Left ventricle myocardium superior (tissue), 1 donor: ENCODE measurements at places on chromosomes 13 and 19.

DNA sequence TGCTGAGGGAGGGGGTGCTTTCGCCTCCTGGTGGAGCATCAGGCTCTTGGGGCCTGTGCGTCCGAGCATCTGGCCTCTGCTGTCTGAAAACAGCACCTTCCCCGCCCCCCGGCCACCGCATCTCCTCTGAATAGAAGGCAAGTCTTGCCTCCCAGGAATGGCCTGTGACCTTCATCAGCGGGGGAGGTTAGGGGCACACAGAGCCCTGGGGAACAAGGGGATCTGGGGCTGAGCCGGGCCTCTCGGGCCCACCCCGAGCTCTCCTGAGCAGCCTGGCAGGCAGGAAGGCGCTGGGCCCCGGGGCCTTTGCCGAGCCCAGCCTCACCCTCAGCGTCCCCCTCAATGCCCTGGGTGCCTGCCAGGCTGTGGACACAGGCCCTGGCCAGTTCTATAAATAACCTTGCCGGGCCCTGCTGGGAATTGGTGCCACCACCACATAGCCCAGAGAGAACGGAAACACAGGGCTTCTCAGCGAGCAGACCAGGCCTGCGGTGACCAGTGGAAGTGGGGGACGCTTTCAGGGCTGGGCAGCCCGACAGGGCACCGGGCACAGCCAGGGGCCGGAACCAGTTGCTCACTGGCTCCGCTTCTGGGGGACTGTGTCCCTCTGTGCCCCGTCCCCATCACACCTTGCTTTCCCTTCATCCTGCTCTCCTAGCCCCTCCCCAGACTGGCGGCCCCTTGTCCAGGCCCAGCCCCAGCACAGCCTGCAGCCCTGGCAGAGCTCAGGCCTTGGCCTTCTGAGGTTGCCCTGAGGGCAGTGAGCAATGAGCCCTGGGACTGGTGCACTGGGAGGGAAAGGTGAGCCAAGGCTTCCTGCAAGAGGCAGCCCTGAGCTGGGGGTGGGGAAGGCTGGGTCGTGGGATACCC lies 9.5 kb downstream of the STK11 start:
- peak; percentile 88 for DNase-seq

DNA sequence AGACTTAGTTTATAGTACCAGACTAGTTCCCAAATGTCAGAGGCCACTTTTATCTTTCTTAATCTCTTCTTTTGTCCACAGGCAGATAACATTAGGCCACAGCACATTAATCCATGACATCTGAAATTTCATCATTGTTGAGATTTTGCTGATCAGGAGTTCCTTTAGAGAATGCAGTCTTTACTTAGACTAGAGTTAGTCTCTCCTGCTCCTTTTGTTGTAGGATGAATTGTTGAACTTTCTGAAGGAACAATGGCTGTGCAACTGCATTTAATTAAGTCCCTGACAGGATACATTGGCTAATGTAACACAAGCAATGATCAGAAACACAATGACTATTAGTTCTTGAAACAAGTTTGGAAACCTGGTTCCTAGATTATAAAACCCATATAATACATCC lies 266.3 kb downstream of the PCDH20 start:
- no peak for DNase-seq

DNA sequence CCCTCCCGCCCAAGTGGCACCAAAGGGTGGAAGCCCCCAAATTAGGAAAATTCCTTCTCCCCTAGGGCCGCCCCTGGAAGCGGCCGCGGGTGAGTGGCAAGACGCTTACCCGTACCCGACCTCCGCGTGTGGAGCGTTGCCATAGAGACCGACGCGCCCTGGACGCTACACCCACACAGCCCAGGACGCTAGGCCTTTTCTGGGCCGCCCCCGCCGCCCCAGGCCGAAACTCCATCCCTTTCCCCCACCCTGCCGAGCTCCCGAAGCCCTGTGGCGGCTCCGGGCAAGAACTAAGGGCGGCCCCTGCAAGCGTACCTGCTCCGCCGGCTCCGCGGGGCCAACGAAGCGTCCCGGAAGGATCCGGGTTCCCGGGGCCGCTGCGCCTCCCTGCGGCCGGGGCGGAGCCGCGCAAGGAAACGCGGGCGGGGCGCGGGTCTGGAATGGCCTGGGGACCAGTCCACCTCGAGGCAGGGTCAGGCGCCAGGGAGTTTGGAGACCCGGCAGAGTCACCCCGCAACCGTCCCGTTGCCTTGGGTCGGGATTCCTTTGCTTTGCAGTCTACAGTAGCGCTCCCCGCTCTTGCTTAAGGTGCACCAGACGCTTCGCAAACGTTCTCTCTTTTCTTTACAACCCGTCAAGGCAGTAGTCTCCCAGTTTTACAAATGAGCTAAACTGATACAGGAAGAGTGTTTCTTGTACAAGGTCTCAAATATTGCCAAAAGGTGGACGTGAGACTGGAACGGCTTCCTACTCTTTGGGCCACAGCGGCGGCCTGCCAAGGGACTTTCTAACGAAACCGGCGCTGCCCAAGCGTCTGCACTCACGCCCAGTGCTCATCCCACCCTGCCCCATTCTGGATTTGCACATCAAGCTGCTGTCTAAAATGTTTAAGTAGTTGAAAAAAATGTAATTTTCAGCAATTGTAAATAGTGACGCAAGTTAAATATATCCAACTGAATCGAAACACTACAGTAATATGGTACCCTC lies at the start of gene NEK5:
Gene NEK5 (minus strand): TSS at position 360 of the 987 bp plus-strand sequence. CDS start 1,591 bp downstream, outside the sequence.
- DNase-seq: peak; percentile 81

- no peak for DNase-seq
These were observed 270.9 kb upstream of the NBEA start for GRCh38 chr13:34671137-34671536.

- DNase-seq: no peak
These were observed 1.3 kb downstream of the GMFG start for GRCh38 chr19:39334444-39334976.

GRCh38 chr13:20994441-20994821 lies 67.0 kb downstream of the LATS2 start:
- DNase-seq: no peak

DNA sequence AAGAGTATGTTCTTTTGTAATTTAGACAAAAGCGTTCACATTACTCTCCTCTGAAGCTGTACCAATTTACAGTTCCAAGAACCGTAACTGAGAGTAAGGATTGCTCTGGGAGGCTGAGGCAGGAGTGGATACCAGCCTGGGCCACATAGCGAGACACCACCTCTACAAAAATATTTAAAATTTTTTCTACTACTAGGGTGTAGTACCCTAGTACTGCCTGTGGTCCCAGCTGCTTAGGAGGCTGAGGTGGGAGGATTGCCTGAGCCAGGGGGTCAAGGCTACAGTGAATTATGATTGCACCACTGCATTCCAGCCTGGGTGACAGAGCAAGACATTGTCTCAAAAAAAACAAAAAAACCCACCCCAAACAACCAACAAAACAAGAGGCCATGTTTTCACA lies 12.1 kb upstream of the CYP2A6 start:
- no peak for DNase-seq

DNA sequence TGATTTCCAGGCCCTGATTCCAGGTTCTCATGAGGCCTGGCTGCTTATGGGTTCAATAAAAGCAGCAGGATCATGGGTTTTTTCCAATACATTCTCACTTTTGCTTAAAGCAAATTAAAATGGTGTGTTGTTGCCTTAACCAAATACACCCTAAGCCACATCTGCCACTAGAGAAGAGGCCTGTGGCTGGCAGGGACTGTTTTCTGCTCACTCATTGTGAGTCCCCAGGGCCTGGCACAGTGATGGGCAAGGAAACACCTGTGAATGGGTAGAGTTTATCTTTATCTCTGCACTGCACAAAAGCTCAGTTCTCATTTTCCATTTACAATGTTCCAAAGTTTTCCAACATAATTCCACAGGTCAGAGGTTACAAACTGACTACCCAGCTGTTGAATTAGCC lies 726.0 kb downstream of the UQCRFS1 start:
- no peak for DNase-seq

GRCh38 chr13:102917019-102917418 lies 71.2 kb downstream of the ERCC5 start:
- DNase-seq: no peak

DNA sequence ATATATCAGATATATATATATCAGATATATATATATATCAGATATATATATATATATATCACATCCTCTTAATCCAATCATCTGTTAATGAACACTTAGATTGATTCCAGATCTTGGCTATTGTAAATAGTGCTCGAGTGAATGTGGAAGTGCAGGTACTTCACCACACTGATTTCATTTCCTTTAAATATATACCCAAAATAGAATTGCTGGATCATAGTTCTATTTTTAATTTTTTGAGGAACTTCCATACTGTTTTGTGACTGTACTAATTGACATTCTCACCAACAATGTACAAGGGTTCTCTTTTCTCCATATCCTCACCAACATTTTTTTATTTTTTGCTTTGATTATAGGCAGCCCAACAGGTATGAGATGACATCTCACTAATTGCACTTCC lies 277.5 kb downstream of the NHLRC3 start:
- no peak for DNase-seq

GRCh38 chr19:4539693-4540581 lies at the start of gene LRG1:
Gene LRG1, minus strand, starts transcription at chr19:4540036. Its CDS starts 23 bp downstream, at chr19:4540013.
- DNase-seq: no peak

- peak; percentile 68 for DNase-seq
These were observed 16.0 kb upstream of the SEMA6B start for GRCh38 chr19:4575267-4576015.

GRCh38 chr19:45764945-45765701 lies 3.9 kb downstream of the SIX5 start:
- DNase-seq: peak; percentile 83

GRCh38 chr13:71316792-71317363 lies 550.1 kb downstream of the DACH1 start:
- DNase-seq: no peak

- DNase-seq: no peak
These were observed 2.0 kb downstream of the SMARCA4 start for GRCh38 chr19:10962863-10963262.

DNA sequence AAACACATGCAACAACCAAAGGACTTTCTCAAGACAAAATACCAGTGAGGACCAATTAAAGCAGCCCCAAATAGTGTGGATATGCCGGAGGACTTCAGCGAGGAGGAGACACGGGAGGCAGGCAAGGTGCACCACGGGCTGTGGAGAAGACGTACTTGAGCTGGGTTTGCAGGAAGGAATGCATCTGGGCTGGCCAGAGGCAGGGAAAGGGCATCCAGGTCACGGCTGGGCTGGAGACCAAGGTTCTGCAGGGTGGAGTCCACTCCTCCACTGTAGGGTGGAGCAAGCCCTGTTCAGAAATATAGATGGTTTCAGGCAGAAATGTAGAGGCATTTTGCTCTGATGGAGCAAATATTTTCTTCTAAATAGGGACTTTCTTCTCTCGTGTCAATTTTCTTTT lies 36.6 kb upstream of the MEDAG start:
- peak; percentile 56 for DNase-seq

- DNase-seq: no peak
These were observed 968 bp downstream of the RAVER1 start for GRCh38 chr19:10332158-10332964.
